ENCODE measurements at places on chromosomes 3 and 15. TPM values are rescaled to one million over a fixed set of nuclear protein-coding genes. Genes with fewer than 3 reads are reported as not detected.

DNA sequence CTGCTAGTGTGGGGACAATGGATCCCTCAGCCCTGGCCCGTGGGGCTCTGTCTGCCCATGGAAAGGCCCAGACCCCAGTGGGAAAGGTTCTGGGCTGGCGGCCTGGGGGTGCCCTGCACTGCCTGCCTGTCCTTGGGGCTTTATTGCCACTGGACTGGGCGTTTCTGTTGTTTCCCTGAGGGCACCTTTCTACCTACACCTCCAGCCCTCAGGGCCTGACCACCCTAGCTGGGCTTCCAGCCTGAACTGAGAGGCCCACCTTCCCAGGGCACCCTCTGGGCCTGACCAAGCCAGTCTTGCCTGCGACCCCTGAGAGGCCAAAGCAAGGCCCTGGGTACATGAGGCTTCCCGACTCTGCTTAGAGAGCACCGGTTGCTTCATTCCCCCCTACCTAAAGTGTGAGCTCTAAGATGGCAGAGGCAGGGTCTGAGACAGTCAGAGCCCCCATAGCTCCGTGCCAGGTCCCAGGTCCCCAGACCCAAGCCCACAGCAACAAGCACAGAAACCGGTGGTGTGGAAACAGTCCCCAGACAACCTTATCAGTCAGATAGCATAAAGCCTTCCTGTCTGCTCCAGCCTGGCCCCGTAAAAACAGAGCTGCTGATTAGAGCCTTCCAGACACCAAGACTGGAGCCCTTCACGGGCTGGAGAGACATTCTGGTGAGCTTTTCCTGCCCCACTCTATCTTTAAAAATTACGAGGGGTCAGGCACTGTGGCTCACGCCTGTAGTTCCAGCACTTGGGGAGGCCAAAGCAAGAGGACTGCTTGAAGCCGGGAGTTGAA lies 102.8 kb downstream of the CHSY1 start:
- DNase-seq = no peak
- H3K27me3 ChIP-seq = no peaks in the 10 kb centered on the region
- no peaks in the 10 kb centered on the region for H3K36me3 ChIP-seq
- H3K4me1 ChIP-seq = peaks cover 28% of the 10 kb centered on the region
- H3K27ac ChIP-seq = peak overlapping the region; percentile 57
- no peak overlapping the region for H3K4me3 ChIP-seq

DNA sequence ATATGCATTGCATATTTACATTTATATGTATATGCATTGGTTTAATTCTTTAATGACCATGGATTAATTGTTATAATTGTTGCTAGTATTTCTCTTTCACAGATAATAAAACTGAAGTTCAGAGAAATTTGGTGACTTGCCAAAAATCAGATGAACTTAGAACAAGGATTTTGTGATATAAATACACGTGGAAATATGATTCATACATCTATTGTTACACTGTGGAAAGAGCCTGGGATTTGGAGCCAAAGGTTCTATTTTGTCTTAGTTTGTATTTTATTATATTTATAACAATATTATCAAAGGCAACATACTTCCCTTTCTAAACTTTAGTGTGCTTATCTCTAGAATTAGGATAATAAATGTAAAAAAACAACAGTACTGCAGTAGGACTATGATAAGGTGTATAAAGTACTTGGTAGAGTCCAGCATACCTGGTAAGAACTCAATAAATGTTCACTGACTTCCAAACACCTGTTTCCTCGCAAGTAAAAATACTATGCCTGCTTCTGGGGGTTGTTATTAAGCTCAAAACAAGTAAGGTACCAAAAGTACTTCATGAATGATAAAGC lies 342.9 kb downstream of the THSD4 start:
- H3K36me3 ChIP-seq = no peaks in the 10 kb centered on the region
- H3K27me3 ChIP-seq = peaks cover 6% of the 10 kb centered on the region
- H3K27ac ChIP-seq = no peak overlapping the region
- H3K4me1 ChIP-seq = no peaks in the 10 kb centered on the region

- peak overlapping the region; percentile 8 for H3K4me3 ChIP-seq
- H3K27me3 ChIP-seq = peaks cover 66% of the 10 kb centered on the region
- peak overlapping the region; percentile 88 for H3K27ac ChIP-seq
Observed at GRCh38 chr3:161310649-161311423, 60.5 kb downstream of the SPTSSB start.

DNA sequence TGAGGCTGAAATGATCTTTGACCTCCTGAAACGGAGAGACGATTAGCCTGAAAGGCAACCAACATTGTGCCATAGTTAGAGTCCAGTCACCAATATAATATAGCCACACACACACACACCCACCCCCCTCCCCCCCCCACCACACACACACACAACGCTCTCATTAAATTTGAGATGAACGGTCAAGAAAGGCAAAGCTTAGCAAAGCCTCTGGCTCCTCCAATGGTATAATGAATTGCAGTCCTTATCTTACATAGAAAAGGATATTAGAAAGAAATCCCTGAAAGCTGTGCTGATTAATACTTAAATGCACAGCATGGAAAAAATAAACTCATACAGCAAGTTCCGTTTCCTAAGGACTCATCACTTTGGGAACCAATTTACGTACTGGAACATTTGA lies 876 bp upstream of the ZNF385D start:
- no peak overlapping the region for H3K27ac ChIP-seq
- DNase-seq = no peak
- no peaks in the 10 kb centered on the region for H3K36me3 ChIP-seq
- H3K4me3 ChIP-seq = no peak overlapping the region
- no peaks in the 10 kb centered on the region for H3K4me1 ChIP-seq

DNA sequence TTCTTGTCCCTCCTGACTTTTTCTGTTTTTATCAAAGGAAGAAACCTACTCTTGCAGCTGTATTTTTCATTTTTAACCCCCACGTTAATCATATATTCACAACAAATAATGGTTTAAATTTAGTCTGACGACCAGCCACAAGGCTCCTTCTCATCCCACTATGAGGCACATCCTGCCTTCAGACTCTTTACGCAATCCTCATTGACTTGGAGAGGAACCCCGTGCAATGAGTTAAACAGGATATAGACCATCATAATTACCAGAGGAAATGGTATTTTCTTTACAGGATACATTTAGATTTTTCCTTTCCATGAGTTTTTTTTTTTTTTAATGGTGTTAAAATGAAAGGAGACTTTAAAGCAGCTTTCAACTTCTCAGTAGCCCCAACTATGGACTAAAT lies 68.5 kb downstream of the WWTR1 start:
- DNase-seq = no peak
- no peak overlapping the region for H3K27ac ChIP-seq
- no peaks in the 10 kb centered on the region for H3K4me1 ChIP-seq
- no peak overlapping the region for H3K4me3 ChIP-seq

GRCh38 chr3:102483556-102483955 lies 48.7 kb downstream of the ZPLD1 start:
- H3K4me1 ChIP-seq = no peaks in the 10 kb centered on the region
- DNase-seq = no peak
- H3K4me3 ChIP-seq = no peak overlapping the region
- no peak overlapping the region for H3K27ac ChIP-seq
- peaks cover 1% of the 10 kb centered on the region for H3K27me3 ChIP-seq
- H3K36me3 ChIP-seq = no peaks in the 10 kb centered on the region

DNA sequence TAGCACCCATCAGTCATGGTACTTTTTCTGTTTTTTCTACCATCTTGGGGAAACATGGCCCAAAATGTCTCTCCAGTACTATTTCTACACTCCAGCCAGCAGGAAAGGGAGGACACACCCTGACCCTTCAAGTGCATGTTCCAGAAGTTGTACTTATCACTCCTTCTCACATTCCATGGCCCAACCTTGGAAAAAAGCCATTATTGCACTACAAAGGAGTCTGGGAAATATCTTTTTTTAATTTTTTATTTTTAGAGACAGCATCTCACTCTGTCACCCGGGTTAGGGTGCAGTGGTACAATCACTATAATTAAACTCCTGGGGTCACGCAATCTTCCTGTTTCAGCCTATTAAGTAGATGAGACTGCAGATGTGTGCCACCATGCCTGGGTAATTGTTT lies 100.0 kb upstream of the PPP2R3A start:
- no peak for DNase-seq
- no peak overlapping the region for H3K4me3 ChIP-seq
- no peaks in the 10 kb centered on the region for H3K36me3 ChIP-seq
- no peaks in the 10 kb centered on the region for H3K4me1 ChIP-seq
- no peak overlapping the region for H3K27ac ChIP-seq

DNA sequence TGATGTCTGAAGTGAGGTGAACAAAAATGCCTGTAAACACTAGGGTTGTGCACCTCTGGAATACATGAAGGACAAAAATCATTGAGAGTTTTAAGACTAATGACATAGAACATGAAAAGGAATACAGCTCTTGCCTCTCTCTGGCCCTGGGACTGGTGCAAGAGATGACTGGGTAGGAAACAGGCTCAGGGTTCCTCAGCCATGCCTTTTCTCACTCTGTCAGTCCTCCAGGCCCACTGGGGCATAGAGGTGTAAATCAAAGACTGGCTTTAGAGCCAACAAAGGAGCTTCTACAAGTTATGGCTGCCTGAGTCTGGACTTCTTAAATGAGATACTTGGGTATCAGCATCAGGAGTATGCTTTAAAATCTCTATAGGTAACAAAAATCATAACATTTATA lies 554.7 kb upstream of the KCNMB2 start:
- H3K27ac ChIP-seq = no peak overlapping the region
- H3K36me3 ChIP-seq = no peaks in the 10 kb centered on the region
- no peak overlapping the region for H3K4me3 ChIP-seq
- no peaks in the 10 kb centered on the region for H3K27me3 ChIP-seq
- H3K4me1 ChIP-seq = no peaks in the 10 kb centered on the region

DNA sequence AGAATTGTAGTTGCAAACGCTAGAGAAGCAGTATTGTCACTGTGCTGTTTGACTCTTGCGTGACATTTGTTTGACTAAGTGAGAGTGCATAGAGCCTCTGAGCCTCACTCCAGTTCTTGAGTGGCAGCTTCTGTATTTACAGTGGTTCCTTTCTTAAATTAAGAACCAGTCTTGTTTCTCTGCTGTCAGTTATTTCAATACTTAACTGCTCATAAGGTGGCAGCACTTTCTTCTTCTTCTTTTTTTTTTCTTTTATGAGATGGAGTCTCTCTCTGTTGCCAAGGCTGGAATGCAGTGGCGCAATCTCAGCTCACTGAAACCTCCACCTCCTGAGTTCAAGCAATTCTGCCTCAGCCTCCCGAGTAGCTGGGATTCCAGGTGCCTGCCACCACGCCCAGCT lies 372.1 kb downstream of the LPP start:
- H3K4me3 ChIP-seq = no peak overlapping the region
- H3K27ac ChIP-seq = no peak overlapping the region
- no peaks in the 10 kb centered on the region for H3K27me3 ChIP-seq
- peaks cover 28% of the 10 kb centered on the region for H3K36me3 ChIP-seq
- no peak for DNase-seq
- H3K4me1 ChIP-seq = no peaks in the 10 kb centered on the region

- H3K4me3 ChIP-seq = no peak overlapping the region
- H3K36me3 ChIP-seq = peaks cover 11% of the 10 kb centered on the region
- no peak overlapping the region for H3K27ac ChIP-seq
- DNase-seq = no peak
Observed at GRCh38 chr3:45547764-45548680, 46.5 kb upstream of the LIMD1 start.

DNA sequence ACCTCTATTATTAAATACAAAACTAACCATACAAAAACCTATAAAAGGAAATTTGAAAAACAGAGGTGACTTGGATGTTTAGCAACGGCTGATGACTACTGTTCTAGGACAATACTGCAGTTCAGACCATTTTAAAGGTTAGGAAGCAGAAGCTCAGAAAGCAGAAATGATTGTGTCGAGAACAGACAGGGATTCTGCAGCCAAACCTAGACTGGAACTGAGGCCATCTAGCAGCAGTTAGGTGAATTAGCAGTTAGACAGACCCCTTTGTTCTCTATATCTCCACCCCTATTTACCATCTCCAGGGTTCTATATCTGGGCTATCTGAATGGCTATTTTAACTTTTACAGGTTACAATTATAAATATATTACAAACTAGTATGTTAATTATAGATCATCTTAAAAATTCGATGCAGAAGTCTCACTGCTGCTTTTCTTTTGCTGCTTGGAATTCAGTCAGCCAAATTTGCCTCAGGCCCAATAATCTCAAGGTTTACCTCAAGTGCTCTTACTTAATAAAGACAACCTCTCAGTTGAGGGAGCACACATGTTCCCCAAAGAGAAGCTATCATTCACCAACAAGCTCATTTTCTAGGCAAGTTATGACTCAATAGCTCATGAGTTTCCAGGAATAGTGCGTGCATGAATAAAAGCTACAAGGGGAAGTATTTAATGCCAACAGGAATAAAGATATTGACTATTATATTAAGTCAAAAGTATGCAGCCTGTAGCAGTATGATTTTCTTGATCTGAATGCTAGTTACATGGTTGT lies 9.3 kb upstream of the IL1RAP start:
- no peak overlapping the region for H3K4me3 ChIP-seq
- no peak overlapping the region for H3K27ac ChIP-seq
- H3K36me3 ChIP-seq = no peaks in the 10 kb centered on the region
- no peak for DNase-seq
- peaks cover 11% of the 10 kb centered on the region for H3K27me3 ChIP-seq
- no peaks in the 10 kb centered on the region for H3K4me1 ChIP-seq

- H3K27me3 ChIP-seq = peaks cover 4% of the 10 kb centered on the region
- no peak for DNase-seq
- no peaks in the 10 kb centered on the region for H3K4me1 ChIP-seq
- no peak overlapping the region for H3K4me3 ChIP-seq
- no peak overlapping the region for H3K27ac ChIP-seq
- H3K36me3 ChIP-seq = peaks cover 13% of the 10 kb centered on the region
Observed at GRCh38 chr3:108311797-108312196, 15.4 kb downstream of the HHLA2 start.

DNA sequence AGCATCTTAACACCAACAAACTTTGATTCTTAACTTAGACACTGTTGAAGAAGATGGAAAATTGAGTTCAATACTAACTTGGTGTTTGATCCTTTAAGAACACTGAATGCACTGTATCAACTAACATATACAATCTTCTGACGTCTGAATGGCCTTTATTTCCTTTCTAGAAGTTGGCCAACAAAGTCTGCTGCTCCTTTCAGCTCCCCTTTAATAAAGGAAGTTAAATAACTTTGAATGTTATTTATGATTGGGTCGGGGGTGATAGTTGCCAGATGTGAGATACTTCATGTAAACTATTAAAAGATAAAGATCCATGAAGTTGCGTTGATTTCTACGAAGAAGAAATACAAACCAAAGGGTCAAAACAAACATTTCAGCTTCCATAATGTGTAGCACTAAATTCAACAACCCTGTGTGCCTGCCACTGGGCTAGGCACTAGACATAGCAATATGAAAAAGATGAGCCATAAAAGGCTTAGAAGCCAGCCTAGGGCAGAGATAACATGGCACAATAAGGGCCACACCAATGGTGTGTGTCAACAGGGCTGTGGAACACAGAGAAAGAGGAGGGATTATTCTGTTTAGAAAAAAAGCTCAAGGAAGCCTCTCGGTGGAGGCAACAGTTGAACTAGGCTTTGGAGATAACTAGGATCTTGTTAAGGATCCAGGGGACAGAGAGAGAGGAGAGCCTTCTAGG lies 337.8 kb downstream of the MECOM start:
- peaks cover 8% of the 10 kb centered on the region for H3K27me3 ChIP-seq
- no peaks in the 10 kb centered on the region for H3K36me3 ChIP-seq
- H3K4me1 ChIP-seq = no peaks in the 10 kb centered on the region
- no peak overlapping the region for H3K27ac ChIP-seq

Gene CFAP100
- not detected for total RNA-seq

Gene IQCH
- total RNA-seq = 0.77 TPM

Gene GRAMD2A
- not detected for total RNA-seq
